Activated CD4-positive, alpha-beta T cell treated with anti-CD3 and anti-CD28 coated beads, Interleukin-2, amount 50 U/mL, for 48 hours (primary cell): ENCODE measurements at places on chromosomes 4 and X.

DNA sequence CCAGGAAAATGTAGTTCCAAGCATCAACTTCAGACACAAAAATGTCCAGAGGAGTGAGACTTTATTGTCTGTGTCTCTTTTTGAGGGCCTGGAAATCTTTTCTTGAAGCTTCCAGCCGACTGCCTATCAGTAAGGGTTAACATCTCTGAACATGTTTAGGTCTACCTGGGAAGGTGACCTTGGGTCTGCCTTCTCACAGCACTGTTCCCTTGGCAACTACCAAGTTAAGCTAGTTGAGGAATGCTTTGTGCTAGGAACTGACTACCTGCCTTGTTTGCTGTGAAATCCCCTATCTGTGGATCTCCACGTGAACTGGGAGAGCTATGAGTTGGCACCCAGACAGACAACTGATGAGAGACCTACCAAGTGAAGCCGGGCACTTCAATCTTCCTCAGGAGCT, 81.6 kb downstream of the PPEF2 start:
- DNase-seq, result no peak

- DNase-seq, result no peak
Observed at GRCh38 chrX:44040406-44040805, 67.2 kb upstream of the NDP start.

- no peak for DNase-seq
Observed at GRCh38 chr4:8709050-8709728, 116.6 kb downstream of the CPZ start.

- no peak for DNase-seq
Observed at GRCh38 chrX:41518841-41519220, 71.7 kb downstream of the NYX start.

GRCh38 chr4:106116025-106116424, 200.0 kb downstream of the TBCK start:
- no peak for DNase-seq

GRCh38 chr4:176276710-176277109, 7.7 kb upstream of the ASB5 start:
- no peak for DNase-seq

- DNase-seq, result no peak
Observed at GRCh38 chr4:176910646-176911045, 117.9 kb upstream of the VEGFC start.

DNA sequence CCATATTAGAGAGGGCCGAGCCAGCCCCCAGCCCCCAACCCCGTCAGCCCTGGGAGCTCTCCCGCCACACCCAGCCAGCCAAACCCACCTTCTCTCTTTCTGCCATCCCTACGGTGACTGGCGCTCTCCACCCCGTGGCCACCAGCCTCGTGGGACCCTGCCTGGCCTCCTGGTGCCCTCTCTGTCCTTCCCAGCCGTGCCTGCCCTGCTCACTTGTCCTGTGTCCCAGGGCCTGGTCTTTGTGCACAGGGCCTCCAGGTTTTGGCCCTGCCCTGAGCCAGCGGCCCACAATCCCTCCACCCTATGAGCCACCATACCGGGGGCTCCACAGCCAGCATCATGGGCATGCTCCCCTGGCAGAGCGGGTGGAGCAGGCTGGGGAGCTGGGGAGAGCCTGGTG, 77.4 kb downstream of the ABLIM2 start:
- DNase-seq, result no peak

DNA sequence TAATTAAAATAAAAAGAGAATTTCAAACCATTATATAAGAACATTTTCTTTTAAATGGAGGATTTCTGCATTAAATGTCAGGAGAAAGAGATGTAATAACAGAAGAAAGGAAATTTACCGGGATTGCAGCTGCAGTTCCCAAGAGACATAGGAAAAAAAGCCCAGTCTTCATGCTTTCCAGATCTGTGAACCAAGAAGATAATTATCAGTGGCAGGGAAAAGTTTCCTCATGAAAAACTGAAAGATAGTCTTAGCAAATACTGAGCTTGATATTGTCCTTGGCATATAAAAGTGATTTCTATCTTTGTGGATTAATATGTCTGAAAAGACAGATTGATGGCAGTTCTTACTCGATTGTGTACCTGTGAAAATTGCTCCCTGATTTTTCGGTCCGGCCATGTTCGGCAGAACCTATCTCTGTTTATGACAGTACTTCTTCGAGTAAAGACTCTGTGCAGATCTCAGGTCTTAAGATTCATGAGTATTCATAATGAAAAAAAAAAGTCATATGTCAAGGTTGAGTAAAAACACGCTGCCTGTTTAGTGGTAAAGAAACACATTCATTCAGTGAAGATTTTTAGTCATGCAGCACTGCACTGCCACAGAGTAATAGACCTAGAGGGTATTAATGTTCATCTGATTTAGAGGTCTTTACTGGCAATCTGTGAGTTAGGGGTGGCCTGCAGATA, 29.6 kb downstream of the SPARCL1 start:
- peak; percentile 16 for DNase-seq

GRCh38 chr4:36712013-36712412, 430.6 kb downstream of the DTHD1 start:
- DNase-seq, result no peak

- no peak for DNase-seq
Observed at GRCh38 chr4:142065086-142065647, 428.8 kb downstream of the IL15 start.

GRCh38 chr4:102441978-102442911, 58.9 kb upstream of the NFKB1 start:
- no peak for DNase-seq

DNA sequence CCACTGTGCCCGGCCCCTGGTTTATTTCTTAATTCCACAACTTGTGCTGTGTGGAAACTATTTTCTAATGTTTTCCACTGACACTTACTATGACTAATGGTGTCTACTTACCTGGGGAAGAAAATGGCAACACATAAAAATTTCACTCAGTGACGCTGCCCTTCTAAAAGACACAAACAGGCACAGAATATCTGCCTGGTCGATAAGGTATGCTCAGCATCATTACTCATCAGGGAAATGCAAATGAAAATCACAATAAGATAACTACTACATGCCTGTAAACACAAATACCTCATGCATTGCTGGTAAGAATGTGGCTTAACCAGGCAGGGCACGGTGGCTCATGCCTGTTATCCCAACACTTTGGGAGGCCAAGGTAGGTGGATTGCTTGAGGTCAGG, 61.6 kb downstream of the UBE2K start:
- DNase-seq, result no peak

- no peak for DNase-seq
Observed at GRCh38 chr4:8352368-8353157, 83.0 kb downstream of the HTRA3 start.

DNA sequence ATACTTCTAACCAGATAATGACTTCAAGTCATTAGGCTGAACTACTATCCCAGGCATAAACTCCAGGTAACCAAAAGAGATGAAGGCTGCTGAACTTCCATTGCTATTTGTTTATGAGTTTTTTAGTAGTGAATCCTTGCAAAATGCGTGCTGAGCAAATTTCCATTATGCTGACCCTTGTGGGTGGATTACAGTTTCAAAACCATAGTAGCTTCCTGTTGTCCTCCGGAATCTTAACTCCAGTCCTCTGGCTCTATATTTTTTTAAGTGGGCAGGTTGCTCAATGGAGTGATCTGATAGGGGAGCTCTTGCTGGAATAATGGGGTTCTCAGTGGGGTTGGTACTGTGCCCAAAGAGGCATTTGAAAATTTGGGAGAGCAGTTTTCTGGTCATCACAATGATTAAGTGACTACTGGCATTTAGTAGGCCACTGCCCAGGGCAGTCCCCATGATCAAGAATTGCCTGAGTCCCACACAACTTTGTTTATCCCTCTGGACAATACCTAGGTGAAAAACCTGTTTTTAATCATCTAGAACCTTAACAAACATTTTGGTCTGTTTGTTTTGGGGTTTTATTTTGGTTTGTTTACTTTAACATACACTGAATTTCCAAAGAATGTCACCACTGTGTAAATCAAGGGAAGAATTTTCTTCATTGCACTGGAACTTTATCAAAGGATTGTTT, 302.3 kb upstream of the GATB start:
- DNase-seq, result no peak
